ENCODE measurements at places on chromosomes 4 and X. TPM values are rescaled to one million over a fixed set of nuclear protein-coding genes. Genes with fewer than 3 reads are reported as not detected.

GRCh38 chrX:129091097-129091496 lies 432.2 kb downstream of the SMARCA1 start:
- no peak overlapping the region for H3K4me3 ChIP-seq
- no peak overlapping the region for H3K27ac ChIP-seq
- DNase-seq, result no peak
- H3K36me3 ChIP-seq, result no peaks in the 10 kb centered on the region

DNA sequence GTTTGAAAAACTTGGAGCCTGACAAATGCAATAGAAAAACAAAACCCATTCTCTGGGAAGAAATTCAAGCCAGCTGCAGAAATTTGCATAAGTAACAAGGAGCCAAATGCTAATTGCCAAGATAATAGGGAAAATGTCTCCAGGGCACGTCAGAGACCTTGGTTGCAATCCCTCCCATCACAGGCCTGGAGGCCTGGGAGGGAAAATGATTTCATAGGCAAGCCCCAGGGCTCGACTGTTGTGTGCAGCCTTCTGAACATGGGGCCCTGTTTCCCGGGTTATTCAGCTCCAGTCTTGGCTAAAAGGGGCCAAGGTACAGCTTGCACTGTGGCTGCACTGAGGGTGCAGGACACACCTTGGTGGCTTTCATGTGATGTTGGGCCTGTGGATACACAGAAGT lies 760.4 kb upstream of the PABPC4L start:
- H3K4me3 ChIP-seq, result no peak overlapping the region
- no peaks in the 10 kb centered on the region for H3K4me1 ChIP-seq
- no peaks in the 10 kb centered on the region for H3K27me3 ChIP-seq
- H3K36me3 ChIP-seq, result no peaks in the 10 kb centered on the region
- no peak overlapping the region for H3K27ac ChIP-seq
- no peak for DNase-seq

DNA sequence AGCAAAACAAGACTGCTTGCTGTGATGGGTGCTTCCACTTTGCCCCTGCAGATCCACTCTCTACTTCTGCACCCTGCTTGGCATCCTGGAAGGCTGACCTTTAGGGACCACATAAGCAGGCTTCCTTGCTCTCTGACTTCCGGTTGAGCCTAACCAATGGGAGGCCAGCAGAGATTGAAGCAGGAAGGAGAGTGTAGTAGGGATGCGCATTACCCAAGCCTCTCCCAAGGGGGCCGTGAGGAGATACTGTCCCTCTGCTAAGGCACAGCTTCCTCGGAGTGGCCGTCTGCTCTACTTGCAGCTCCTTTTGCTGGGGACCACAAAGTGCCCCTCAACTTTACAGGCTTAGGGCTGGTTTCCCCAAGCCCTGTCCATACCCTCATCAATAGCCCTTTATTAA lies 624.3 kb upstream of the TENM3 start:
- no peaks in the 10 kb centered on the region for H3K36me3 ChIP-seq
- no peak overlapping the region for H3K27ac ChIP-seq
- no peaks in the 10 kb centered on the region for H3K27me3 ChIP-seq
- H3K4me1 ChIP-seq, result no peaks in the 10 kb centered on the region

- H3K4me3 ChIP-seq, result no peak overlapping the region
- peaks cover 28% of the 10 kb centered on the region for H3K4me1 ChIP-seq
- DNase-seq, result no peak
- peak overlapping the region; percentile 69 for H3K27ac ChIP-seq
- no peaks in the 10 kb centered on the region for H3K36me3 ChIP-seq
These were observed 3.4 kb downstream of the FOXO4 start for GRCh38 chrX:71098951-71099506.

- no peak for DNase-seq
- H3K4me3 ChIP-seq, result peak overlapping the region; percentile 54
- peaks cover 7% of the 10 kb centered on the region for H3K27me3 ChIP-seq
- no peaks in the 10 kb centered on the region for H3K36me3 ChIP-seq
- H3K27ac ChIP-seq, result no peak overlapping the region
- H3K4me1 ChIP-seq, result no peaks in the 10 kb centered on the region
These were observed 169.0 kb upstream of the BCOR start for GRCh38 chrX:40266490-40267333.

DNA sequence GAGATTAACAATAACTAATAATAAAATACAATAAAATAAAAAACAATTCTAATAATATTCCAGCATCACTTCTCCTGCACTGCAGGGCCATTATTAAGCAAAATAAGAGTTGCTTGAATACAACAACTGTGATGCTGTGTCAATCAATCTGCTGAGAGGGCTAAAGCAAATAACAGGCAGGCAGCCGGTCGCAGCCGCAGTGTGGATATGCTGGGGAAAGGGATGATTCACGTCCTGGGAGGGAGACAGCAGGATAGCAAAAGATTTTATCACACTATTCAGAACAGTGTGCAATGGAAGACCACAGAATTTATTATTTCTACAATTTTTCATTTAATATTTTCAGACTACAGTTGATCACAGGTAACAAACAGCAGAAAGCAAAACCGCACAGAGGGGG lies 76.5 kb upstream of the SMARCAD1 start:
- no peaks in the 10 kb centered on the region for H3K4me1 ChIP-seq
- no peak overlapping the region for H3K4me3 ChIP-seq
- no peaks in the 10 kb centered on the region for H3K27me3 ChIP-seq
- H3K36me3 ChIP-seq, result no peaks in the 10 kb centered on the region
- H3K27ac ChIP-seq, result no peak overlapping the region
- no peak for DNase-seq

The SOD3 gene
- total RNA-seq, result not detected

The TRPC5OS gene
- not detected for total RNA-seq

The MYOZ2 gene
- total RNA-seq, result not detected

The UGT2A3 gene
- total RNA-seq, result not detected

Measured in natural killer cell treated with Interleukin-12 subunit alpha and Interleukin-12 subunit beta and Interleukin-15 and Interleukin-18, amount 100 ng/mL, for 72 hours (primary cell).